ENCODE measurements at places on chromosomes 13 and 19.
A peak's percentile ranks its signal among the peaks of the same experiment; 100 is the strongest.

GRCh38 chr13:30409886-30410704, 12.2 kb upstream of the UBE2L5 start:
- no peak for DNase-seq

DNA sequence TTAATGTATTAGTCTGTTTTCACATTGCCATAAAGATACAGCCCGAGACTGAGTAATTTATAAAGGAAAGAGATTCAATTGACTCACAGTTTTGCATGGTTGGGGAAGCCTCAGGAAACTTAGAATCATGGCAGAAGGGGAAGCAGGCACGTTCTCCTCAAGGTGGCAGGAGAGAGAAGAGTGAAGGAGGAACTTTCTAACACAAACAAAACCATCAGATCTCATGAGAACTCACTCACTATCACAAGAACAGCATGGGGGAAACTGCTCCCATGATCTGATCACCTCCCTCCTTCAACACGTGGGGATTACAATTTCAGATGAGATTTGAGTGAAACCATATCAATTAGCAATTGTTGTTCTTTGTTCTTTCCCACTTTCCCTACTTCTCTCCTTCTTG, 689.0 kb upstream of the SLITRK1 start:
- DNase-seq = no peak

GRCh38 chr13:101916108-101916774, 463.8 kb downstream of the ITGBL1 start:
- no peak for DNase-seq

DNA sequence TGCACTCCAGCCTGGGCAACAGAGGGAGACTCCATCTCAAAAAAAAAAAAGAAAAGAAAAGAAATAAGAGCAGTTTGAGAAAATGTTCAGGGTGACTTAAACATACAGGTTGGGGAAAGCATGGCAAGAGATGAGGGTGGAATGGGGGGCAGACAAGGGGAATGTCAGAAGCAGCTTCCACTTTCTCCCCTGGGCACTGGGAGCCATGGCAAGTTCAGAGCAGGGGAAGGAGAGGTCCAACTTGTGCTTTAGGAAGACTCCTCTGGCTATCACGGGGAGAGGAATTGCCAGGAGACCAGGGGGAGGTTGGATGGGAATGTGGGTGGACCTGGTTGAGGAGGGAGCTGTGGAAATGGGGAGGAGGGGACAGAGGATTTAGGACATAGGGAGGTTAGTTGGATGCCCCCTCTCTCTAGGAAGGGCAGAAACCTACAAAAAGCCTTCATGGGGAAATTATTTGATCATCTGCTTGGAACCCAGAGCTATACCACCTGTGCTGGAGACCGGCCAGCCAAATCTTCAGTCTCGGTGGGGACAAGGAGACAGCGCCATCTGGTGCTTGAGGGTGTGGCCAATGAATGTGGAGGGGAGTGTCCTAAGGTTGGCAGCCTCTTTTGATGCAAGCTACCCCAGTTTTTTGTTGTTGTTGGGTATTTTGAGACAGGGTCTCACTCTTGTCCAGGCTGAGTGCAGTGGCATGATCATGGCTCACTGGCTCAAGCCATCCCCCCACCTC, 7.3 kb upstream of the STRN4 start:
- DNase-seq = peak; percentile 68

DNA sequence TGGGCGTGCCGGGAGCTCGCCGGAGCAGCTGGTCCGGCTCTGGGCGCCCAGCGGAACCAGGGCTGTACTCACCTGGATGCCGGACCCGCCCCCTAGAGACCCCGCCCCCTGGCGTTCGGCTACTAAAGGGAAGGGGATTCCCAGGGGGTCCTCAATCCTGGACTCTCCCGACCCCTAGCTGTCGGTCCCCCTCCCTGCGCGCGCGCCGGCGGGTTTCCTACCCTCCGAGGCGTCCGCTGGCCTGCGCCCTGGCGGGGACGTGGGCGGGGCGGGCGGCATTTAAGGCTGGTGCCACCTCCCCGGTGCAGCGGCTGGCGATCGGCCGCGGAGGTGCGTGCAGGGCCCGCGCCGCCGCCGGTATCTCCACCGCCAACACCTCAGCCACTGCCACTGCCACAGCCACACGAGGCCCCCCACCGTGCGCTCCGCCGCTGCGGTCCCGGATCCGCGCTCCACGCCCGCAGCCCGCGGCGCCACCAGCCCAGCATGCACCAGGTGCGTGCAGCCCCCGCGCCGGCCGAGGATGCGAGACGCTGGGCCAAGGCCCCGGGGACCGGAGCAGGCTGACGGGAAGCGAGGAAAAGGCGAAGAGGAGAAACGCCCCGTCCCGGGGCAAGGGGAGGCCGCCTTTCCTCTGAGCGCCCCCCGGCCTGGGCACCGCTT, at the start of gene ATP12A:
Gene ATP12A (plus strand): TSS at position 151 of the 663 bp plus-strand sequence. CDS start 336 bp downstream, at position 487.
- peak; percentile 13 for DNase-seq

- DNase-seq = no peak
Observed at GRCh38 chr13:43546251-43546650, 240.5 kb downstream of the ENOX1 start.

- DNase-seq = no peak
Observed at GRCh38 chr19:16061943-16062342, 14.4 kb upstream of the TPM4 start.

DNA sequence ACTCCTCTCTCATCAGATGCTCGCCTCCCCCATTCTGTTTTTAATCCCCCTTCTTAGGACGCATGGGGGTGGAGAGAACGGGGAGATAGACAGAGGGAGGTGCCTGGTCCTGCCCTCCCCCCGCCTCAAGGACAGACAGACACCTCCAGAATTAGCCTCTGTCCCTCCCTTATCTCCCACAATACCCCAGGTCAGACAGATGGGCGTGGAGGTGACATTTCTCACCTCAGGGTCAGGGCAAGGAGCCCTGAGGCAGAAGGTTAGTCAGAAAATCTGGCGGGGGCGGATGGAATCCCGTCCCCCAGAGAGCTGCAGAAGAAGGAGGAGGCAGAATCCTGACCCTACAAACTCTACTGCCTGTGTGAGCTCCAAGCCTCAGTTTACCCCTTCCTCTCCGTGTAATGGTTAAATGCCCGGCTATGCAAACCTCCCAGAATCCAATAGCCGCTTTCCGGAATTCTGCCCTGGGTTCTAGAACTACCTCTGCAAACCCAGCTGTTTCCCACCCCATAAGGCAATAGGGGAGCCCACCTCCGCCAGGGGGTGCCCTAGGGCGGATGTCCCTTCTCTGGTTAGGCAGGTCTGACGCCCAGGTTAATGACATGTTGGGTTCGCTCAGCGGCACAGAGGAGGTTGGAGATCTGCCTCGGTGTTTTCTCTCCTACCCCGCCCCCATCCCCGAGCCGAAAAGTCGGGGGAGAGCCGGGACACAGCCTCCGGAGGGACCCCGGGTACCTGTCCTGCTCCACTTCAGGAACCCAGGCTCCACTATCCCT, 900 bp downstream of the PPP1R13L start:
- peak; percentile 68 for DNase-seq

DNA sequence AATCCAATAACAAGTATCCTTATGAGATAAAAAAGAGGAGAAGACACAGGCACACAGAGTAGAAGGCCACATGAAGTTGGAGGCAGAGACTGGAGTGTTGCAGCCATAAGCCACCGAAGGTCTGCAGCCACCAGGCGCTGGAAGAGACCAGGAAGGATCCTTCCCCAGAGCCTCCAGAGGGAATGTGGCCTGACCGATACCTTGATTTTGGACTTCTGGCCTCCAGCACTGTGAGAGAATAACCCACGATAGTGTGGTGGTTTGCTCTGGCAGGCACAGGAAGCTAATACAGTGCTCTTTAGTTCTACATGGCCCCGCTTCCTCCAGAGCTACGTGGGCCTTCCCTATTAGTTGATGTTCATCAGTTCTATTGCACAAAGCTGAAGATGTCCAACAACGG, 15.3 kb upstream of the SULT2A1 start:
- no peak for DNase-seq

DNA sequence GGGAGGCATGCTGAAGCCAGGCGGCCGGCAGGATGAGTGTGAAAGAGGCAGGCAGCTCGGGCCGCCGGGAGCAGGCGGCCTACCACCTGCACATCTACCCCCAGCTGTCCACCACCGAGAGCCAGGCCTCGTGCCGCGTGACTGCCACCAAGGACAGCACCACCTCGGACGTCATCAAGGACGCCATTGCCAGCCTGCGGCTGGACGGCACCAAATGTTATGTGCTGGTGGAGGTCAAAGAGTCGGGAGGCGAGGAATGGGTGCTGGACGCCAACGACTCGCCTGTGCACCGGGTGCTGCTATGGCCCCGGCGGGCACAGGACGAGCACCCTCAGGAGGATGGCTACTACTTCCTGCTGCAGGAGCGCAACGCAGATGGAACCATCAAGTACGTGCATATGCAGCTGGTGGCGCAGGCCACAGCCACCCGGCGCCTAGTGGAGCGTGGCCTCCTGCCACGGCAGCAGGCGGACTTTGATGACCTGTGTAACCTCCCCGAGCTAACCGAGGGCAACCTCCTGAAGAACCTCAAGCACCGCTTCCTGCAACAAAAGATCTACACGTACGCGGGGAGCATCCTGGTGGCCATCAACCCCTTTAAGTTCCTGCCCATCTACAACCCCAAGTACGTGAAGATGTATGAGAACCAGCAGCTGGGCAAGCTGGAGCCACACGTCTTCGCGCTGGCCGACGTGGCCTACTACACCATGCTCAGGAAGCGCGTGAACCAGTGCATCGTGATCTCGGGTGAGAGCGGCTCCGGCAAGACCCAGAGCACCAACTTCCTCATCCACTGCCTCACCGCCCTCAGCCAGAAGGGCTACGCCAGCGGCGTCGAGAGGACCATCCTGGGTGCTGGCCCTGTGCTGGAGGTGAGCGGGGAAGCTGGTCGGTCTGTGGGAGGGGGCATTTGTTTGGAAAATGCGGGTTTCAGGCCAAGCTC, 26.4 kb downstream of the MYO9B start:
- no peak for DNase-seq

DNA sequence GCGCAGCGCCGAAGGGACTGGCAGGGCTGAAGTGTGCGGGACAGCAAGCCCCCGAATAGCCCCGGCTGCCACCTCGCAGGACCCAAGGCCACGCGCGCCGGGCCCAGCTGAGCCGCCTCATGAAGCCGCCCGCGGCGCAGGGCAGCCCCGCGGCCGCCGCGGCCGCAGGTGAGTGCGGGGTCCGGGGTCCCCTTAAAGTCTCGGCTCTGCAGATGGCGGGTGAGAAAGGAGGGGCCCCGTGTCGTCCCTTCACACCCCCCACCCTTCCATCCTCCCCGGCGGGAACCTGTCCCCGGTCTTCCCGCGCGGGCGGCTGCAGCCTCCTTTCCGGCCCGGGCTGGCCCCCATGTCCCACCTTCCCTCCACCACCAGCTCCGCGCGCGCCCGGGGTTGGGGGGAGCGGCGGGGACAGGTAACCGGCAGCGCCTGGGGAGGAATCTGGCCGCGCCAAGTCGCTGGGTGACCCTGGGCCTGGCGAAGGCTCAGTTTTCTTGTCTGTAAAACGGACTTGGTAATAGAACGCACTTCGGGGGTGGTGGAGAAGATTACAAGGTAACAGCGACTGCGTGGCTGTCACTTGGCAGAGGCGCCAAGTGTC, 338 bp downstream of the RGCC start:
- DNase-seq = peak; percentile 55

DNA sequence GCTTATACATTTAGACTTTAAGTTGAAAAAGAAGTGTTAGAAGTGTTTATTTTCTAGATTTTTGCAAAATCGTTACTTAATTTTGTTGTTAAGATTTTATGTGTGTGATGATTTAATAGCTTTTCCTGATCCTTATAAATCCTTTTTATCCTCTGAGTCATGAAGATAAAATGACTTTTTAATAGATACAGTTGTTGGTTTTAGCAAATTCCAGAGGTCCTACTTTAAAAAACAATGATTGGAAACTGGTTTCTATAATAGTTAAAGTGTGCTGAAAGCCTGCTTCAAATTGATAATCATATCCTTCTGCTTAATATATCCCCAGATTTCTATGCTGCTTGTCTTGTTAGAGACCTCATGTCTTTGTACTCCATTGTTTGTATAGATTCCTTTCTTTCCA, 39.0 kb downstream of the RNASEH2B start:
- DNase-seq = no peak

DNA sequence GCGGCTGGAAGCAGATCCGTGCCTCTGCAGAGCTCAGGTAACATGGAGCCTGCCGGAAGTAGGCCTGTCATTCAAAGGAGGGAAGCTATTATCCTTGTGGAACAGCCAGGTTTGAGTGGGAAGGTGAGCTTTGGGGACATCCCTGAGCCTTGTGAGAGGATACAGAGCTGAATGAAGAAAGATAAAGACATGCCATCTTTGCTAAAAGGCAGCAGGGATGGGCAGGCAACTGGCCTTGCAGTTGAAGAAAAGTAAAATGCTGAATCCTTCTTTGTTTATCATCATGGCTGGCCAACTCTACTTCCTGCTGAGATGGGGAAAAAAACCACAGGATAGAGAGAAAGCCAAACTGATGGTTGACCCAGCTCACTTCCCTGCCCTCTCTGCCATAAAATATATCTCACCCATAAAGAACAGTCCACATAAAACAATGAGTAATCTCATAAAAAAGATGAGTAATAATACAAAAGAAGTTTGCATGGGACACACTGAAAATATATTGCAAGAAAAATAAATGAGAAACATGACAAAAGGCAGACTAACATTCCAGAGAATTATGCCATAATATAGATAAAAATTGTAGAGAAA, 226.3 kb downstream of the DLEU7 start:
- DNase-seq = no peak

DNA sequence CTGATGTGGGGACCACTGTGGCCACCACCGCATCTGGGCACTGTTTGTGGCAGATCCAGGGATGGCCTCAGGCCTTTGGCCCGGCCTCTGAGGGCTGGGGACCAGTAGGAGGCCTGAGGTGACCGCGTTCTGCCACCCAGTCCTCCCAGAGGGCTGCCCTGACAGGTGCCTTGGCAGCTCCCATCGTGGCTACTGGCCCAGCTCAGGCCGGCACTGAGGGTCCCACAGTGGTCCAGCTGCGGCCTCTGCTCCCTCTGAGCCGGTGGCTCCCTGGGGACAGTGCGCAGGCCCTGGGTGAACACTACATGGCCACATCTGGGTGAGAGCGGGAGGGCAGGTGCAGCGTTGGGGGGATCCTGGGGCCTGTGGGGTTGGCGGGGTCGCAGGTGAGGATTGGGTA, 61.9 kb downstream of the KDM4B start:
- no peak for DNase-seq

- no peak for DNase-seq
Observed at GRCh38 chr13:76872675-76873074, 13.5 kb downstream of the KCTD12 start.

DNA sequence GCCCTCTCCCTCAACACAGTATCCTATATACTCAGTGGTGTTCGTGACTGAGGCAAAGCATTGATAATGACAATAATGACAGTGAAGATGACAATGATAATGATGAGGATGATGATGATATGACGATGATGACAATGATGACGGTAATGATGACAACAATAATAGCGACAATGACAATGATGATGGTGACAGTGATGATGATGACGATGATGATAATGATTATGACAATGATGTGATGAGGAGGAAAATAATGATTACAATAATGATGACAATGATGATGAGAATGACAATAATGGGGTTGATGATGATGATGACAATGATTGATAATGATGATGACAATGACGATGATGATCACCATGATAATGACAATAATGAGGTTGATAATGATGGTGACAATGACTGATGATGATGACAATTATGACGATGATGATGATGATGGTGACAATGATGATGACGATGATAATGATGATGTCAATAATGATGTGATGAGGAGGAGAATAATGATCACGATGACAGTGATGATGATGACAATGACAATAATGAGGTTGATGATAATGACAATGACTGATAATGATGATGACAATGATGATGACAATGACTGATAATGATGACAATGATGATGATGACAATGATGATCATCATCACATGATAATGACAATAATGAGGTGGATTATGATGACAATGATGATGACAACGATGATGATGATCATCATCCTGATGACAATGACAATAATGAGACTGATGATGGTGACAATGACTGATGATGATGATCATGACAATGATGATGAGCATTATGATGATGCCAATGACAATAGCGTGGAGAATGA, 16.7 kb downstream of the ELSPBP1 start:
- no peak for DNase-seq

Data from T-cell (primary cell).